ENCODE measurements at places on chromosomes 13 and 19.

DNA sequence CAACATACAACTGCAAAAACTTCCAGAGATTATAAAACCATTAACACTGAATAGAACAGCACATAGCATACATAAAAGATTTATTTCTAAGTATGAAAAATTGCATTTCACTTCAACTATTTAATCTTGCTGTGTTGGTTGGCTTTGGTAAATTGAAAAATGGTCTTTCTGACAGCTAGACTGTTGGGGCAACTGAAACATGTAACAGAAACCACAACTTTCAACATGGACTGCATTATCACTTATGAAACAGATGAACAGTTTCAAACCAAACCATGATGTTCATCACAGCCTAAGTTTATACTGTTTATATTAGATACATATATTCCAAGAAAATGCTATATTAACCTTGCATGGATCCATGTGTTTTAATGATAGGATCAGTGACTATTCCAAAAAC lies 324.1 kb upstream of the PCDH9 start:
- DNase-seq: no peak

GRCh38 chr19:41591951-41592562 lies 16.1 kb downstream of the CEACAM21 start:
- DNase-seq: no peak

GRCh38 chr19:1261538-1261797 lies 7.7 kb upstream of the CIRBP start:
- peak; percentile 62 for DNase-seq

- no peak for DNase-seq
These were observed 188.8 kb downstream of the POSTN start for GRCh38 chr13:37409756-37410155.

DNA sequence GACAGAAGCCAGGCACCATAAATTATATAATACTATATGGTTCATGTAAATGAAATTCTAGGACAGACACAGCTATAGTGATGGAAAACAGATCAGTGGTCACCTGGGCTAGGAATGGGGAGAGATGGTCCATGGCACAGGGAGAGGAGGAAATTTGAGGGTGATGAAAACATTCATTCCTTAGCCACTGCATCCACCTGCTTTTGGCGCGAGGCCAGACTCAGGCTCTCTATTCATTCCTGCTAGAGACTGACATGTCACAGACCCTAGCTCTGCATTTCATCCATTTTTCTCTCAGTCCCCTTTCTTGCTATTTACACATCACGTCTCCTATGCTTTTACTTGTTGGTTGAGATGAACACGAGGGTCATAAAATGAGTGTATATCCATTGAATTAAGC lies 628.3 kb upstream of the SLC10A2 start:
- DNase-seq: no peak

DNA sequence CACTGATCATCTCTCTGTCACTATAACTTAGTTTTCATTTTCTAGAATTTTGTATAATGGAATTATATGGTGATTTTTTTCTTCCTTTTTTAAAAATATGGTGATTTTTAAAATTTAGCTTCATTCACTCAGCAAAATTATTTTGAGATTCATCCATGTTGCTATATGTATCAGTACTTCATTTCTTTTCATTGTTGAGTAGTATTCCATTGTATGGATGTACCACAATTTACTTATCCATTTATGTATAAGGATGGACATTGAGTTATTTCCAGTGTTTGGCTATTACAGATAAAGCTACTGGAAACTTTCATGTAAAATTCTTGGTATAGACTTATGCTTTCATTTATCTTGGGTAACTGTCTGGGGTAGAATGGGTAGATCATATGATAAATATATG lies 12.8 kb downstream of the ZNF546 start:
- no peak for DNase-seq

DNA sequence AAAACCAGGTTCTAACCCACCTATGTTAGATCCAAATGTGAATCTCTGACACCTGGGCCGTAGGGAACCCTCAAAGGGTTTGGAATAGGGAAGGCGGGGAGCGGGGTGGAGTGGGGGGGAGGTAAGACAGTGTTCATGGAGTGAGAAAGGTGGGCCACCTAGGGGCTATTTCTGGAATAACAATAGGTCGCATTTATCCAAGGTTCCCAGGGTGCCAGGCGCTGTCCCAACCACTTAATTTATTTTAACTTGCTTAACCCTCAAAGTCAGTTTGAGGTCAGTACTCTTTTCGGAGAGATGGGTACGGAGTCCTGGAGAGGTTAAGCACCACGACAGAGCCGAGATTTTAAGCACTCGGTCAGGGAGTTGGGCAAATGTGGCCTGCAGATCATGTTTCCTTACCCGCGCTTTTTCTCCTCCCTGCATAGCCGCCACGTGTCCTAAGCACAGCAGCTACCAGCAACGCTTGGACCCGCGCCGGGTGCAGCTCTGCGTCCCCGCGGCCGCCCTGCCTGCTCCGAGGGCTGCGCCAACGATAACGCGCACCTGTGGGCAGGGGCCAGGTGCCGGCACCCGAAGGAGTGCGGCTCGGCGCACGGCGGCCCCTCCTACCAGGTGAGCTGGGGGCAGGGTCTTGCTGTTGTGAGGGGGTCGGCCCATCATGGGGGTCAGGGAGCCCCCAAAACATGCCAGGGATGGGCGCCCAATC lies 25.0 kb upstream of the FXYD3 start:
- peak; percentile 71 for DNase-seq

- no peak for DNase-seq
These were observed 224.7 kb downstream of the LHFPL6 start for GRCh38 chr13:39378306-39378705.

GRCh38 chr19:4844348-4845179 lies 13.1 kb upstream of the TICAM1 start:
- DNase-seq: no peak

- no peak for DNase-seq
These were observed 103.8 kb downstream of the KL start for GRCh38 chr13:33119856-33120543.

DNA sequence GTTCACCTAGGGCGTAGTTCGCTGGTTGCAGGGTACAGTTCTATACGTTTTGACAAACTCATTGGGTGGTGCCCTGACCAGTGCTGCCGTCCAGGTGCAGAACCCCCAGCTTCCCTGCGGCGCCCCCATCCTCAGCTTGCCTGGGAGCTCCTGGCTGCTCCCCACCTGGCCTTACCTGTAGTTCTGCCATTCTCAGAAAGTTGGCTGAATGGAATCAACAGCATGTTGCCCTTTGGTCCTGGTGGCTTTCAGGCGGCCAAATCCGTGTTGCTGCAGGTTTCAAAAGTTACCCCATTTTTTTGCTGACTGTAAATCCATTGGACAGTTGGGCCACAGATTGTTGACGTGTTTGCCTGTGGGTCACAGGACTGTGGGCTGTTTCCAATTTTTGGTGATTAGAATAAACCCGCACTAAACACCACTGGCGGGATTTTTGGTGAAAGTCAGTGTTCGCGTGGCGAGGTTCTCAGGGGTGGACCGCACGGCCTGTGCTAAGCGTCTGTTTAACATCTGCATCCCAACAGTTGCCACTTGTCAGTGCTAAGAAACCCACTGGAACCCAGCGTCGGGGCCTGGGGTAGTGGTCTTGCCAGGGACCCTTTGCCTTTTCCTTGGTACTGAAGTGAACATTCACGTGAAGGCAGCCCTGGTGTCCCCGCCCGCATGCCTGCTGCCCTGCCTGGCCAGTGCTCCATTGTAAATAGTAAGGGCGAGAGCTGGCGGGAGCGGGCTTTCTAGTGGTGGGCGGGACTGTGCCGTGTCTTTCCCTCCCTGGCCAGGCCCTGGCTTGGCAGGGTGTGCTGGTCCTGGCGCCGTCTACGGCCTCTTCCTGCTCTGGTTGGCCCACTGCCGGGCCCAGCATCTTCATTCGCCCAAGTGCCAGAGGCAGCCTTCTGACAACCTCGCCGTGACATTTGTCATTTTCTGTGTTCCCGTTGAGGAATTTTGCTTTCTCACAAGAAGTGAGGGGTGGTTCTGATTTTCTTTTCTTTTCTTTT lies 3.3 kb downstream of the DOT1L start:
- DNase-seq: no peak

GRCh38 chr13:78587395-78587794 lies 16.0 kb downstream of the POU4F1 start:
- DNase-seq: no peak

DNA sequence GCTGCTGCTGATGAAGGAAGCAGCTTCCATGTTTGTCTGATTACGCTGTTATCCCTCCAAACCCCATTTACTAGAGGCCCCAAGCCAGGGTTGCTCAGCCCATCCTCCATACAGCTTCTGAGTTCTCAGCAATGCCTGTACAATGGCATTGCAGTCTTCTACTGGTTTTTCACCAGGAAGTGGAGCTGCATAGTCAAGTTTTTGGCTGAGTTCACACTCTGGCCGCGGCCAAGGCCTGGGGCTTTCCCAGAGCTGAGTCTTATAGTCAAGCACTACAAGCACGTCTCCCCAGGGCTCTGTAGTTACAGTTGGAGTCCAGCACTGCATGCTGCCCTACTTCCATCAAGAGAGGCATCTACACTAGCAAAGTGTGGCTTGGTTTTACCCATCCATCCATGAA lies 182.5 kb downstream of the POU4F1 start:
- DNase-seq: no peak

DNA sequence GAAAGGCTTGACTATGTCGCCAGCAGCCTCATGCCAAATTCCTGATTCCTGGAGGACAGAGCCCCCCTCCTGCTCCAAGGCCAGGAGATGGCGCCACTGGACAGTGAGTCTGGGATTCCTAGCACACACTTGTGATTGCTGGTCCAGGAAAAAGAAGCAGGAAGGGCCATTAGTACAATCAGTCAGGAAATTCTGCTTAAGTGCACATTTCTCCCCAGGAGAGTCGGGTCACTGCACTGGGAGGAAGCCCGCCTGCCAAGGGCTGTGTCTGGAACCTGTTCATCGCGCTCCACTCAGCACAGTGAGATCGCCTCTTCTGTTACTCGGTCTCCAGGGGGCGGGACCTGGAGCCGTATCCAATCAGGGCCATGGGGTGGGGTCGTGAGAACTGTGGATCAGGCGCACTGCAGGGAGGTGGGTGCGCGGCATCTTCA lies 65.1 kb downstream of the ZNF823 start:
- DNase-seq: no peak

- DNase-seq: no peak
These were observed 69.7 kb downstream of the PCCA start for GRCh38 chr13:100158569-100158968.

DNA sequence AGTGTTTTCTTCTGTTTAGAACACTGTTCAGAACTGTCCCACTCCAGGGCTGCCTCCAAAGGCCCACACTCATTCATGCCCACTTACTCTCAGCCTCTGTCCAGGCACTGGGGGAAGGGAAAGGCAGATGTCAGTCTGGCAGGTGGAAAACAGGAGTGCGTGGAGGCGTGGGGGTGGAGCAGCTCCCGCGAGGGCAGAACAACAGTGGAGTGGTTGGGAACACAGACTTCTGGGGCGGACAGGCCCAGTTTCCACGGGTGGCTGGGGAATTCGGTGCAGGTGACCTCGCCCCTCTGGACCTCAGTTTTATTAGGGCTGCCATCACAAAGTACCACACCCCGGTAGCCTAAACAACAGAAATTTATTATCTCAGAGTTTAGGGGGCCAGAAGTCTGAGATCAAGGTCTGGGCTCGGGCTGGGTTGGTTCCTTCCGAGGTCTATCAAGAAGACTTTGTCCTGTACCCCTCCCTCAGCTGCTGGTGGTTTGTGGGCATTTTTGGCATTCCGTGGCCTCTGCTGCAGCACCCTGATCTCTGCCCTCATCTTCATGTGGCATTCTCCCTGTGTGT lies 59.7 kb downstream of the SIPA1L3 start:
- DNase-seq: no peak

- peak; percentile 70 for DNase-seq
These were observed 12.0 kb downstream of the LPAR6 start for GRCh38 chr13:48400850-48401291.

DNA sequence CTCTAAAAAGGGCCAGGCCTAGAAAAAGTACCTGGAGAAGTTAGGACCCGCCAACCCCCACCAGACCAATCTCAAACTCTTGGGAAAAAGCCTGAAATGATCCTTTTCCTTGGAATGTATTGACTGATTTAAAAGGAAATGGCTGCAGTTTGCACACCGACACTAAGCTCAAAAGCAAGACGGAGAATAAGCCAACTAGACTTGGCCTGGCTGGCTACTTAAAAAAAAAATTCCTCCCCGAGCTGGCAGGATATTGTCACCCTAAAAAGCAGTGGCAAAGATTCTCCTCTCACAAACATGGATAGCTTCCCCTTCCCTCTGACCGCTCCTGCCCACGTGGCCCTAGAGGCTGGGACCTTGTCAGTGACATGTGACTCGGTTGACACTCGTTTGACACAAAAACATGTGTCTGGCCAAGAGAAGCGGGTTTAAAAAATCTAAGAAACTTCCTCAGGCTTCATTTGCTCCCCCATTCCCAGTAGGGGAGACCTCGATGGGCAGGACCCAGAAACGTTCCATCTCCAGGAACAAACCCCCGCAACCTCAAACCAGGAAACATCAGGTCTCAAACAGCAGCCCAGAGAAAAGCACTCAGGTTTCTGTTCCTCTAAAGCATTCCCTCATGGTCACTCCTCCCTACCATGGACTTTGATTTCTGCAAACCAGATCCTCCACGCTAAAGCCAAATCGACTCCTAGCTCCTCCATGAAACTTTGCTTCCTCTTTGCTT lies 1.3 kb downstream of the RFX1 start:
- DNase-seq: no peak

GRCh38 chr19:40442328-40443130 lies 1.6 kb downstream of the SERTAD3 start:
- DNase-seq: no peak

DNA sequence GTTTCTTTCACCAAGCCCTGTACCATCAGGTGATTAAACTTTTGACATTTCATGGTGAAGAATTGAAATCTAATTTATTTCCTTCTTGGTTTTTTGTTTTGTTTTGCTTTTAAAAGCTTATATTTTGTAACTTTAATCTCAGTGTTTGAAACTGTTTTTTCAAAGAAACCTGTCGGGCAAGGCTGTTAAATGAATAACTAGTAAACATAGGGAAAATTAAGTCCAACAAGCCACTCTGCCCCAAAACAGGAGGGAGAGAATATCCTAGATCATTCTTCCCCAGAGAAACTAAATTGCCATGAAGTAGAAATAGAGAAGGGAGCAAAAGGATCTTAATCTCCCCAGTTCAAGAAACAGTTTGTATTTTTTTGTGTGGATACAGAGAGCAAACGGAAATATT lies 98.2 kb downstream of the FREM2 start:
- DNase-seq: no peak

GRCh38 chr13:43376596-43376995 lies 353.2 kb downstream of the DNAJC15 start:
- no peak for DNase-seq

GRCh38 chr13:44072536-44072935 lies 192.8 kb downstream of the LACC1 start:
- no peak for DNase-seq

DNA sequence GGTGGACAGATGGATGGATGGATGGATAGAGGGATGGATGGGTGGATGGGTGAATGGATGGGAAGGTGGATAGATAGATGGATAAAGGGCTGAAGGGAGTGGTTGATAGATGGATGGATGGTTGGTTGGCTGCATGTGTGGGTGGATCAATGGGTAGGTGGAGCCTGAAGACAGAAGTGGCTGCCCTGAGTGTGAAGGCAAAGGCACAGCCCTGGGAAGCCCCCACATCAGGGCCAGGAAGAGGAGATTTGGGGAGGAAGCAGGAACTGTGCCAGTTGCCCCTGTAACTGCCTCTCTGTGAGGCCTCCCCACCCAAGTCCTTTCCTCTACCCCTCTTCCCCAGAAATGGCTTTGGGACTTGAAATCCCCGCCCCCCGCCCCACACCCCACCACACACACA lies 43.4 kb upstream of the NFIC start:
- DNase-seq: no peak
